Omental fat pad (tissue), 4 donors: ENCODE measurements at places on chromosomes 3 and 15. TPM values are rescaled to one million over a fixed set of nuclear protein-coding genes. Genes with fewer than 3 reads are reported as not detected.

- no peak for DNase-seq
Measured at GRCh38 chr15:65957451-65957850, 88.2 kb downstream of the RAB11A start.

- no peak for DNase-seq
Measured at GRCh38 chr15:88890495-88890894, 4.8 kb downstream of the HAPLN3 start.

- DNase-seq: no peak
Measured at GRCh38 chr3:177571944-177572315, 374.6 kb upstream of the TBL1XR1 start.

DNA sequence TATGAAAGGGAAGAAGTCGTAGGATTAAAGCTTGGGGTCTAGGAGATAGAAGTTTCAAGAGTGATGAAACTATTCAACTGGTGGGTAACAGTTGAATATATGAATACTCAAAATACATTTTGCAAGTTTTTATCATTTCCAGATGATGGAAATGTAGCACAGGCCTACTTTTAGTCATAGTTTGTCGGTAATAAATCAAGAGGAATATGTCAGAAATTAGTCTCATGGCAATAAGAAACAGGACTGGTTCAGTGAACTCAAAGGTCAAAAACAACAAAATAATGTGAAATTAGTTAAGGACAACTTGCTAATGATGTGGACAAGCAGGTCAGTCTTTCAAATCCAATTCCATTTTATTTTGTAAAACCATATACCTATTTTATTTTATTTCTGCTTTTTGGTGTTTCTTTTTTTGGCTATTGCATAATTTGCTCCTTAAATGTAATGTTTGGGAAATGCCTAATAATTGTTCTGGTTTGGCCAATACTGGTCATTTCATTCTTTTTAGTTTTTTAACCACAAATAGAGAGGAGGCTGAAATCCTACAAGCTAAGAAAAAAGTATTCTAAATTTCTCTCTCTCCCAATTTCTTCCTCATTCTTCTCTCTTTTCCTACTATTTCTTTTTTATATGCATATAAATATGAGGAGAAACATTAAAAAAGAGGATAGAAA is 195.2 kb upstream of the ARHGEF26 start:
- DNase-seq: no peak

DNA sequence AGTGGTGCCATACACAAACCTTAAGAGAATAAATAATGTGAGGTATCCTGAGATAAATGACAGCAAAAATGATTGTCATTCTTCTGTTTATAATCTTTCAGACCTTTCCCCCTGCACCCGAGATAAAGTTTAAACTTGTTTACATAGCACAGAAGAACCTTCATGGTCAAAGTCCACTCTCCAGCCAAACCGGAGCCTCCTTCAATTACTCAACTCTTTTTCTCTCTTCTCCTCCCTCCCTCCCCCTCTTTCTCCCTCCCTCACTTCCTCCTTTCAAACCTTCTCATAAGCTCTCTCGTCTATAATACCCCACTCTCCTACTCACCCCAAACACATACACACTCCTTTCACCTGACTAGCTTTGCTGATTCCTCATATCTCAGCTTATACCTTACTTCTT is 198.9 kb downstream of the EFHB start:
- no peak for DNase-seq

DNA sequence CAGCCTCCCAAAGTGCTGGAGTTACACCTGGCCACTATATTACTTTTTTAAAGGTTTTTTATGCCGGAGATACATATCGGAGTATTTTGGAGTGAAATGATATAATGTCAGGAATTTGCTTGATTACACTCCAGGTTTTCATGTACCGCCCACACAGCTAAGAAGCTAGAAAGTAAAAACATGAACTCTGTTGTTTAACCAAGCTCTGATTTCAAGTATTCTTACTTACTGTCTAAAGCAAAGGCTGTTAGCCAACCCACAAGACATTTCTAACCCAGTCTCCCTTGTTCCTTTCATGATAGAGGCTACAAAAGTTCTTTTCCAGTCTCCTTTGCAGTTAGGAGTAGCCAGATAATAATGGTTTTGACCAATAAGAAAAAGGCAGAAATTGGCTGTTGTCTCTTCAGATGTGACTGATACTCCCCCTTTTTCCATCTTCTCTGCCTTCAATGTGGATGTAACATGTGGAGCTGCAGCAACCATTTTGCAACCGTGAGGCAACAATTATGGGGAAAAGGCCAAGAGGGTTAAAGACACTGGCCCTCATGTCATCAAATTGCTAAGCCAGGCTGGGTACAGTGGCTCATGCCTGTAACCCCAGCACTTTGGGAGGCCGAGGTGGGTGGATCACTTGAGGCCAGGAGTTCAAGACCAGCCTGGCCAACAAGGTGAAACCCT is 6.1 kb upstream of the CP start:
- no peak for DNase-seq

DNA sequence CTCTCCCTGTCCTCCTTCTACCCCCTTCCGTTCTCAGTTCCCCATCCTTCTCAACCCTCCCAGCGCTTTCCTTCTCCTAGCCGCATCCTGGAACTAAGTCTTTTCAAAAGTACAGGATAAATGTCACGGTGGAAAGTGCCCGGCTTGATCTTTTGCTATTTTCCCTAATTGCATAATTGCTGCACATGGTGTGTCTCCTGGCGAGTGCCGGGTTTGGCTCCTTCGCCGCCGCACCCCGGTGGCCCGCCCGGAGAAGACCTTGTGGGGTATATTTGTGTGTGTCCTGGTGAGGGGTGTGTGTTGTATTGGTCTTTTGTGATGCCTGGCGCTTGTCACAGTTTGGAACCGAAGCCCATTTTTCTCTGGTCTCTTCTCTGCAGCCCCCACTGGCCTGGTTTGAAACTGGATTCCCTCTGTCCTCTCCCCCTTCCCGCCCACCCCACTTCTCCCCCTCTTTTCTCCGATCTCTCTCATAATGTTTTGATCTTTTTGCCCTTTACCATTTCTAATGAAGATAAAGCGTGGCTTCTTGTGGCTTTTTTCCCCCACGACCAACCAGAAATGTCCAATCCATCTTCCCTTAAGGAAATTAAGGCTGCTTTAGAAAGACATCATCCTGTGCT is 692 bp downstream of the UBE2E2 start:
- DNase-seq: no peak

DNA sequence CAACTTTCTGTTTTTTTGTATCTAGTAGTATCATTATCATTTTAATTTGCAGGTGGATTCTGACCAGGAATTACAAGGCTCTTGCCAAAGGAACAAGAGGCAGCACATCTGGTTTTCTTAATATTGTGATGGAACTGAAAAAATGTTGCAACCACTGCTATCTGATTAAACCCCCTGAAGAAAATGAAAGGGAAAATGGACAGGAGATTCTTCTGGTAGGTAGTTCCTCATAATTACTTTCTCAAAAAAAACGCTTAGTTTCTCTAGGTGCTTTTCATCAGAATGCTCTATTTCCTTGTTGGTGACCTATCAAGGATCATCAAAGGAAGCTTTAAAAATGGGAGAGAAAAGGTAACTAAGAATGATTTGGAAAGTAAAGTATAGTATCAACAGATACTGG is 71.6 kb downstream of the CHD2 start:
- DNase-seq: no peak

GRCh38 chr3:123841476-123842238 is 42.5 kb downstream of the MYLK start:
- DNase-seq: no peak

GRCh38 chr3:136819731-136820679 is 1.1 kb downstream of the SLC35G2 start:
- DNase-seq: no peak

DNA sequence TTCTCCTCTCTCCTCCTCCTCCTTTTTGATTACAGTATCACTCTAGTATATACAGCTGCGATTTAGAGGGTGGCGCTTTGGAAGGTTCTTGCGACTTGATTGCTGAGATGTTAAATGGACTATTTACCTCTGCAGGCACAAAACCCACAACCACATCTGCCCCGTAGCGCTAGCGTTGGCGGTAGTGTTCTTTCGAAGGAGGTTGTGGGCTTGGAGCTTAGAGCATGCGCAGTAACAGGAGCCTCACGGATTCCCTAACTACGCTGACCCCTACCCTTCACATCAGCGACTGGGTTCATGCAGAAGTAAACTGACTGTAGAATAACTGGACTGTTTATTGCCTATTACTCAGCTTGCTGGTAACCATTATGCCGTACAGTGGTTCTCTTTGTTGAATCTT is 58.0 kb downstream of the CGGBP1 start:
- no peak for DNase-seq

- DNase-seq: no peak
Measured at GRCh38 chr3:142447301-142447851, 461 bp downstream of the XRN1 start.

GRCh38 chr15:66481107-66481856 is 16.3 kb downstream of the SNAPC5 start:
- DNase-seq: no peak

GRCh38 chr3:108642526-108642925 is 53.0 kb downstream of the DZIP3 start:
- DNase-seq: no peak

DNA sequence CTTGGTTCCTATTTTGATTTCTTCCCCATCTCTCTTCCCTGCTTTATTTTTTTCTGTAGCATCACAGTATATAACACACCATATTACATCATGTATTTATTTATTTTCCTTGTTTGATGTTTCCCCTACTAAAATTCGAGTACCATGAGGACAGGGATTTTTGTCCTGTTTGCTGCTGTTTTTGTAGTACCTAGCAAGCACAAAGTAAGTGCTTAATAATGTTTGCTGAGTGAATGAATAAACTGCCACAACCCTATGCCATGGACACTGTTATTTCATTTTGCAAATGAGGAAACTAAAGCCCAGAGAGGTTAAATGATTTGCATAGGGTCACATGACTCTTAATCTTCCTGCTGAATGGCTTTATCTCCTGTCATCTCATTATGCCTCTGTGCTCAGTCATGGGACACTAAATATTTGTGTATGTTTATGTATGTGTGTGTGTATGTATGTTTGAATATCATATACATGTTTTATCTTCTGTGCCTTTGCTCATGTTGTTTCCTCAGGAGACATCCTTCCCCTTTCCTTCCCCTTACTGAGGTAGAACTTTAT is 26.1 kb upstream of the MGA start:
- no peak for DNase-seq

DNA sequence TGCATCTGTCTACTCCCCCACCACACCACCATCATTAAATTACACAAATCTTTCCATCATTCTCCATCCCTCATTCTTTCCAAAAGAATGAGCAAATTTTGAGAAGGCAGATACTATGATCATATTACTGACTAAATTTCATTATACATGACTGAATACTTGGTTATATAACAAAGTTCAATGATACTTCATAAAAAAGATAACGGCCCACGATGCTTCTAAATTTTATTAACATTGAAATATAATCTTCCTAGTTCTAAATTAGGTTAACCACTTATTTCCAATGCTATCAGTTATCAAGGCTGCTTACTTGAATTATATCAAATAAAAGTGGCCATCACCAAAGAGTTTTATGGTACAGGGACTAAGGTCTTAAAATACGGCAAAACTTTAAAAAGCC is 13.5 kb downstream of the HERC1 start:
- no peak for DNase-seq

DNA sequence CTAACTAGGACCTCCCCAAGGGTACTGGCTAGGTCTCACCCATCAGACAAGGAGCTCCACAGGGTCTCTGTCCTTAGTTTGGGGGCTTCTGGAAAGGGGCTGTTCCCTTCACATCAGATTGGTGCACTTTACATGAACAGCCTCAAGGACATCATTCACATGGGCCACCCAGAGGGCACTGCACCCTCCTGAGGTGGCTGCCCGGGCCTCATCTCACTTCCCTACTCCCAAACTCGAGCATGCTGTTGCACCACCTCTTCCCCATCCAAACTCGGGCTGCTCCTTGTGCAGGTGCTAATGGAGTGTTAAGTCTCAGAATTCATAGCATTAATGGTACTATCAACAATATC is 48.1 kb downstream of the RAB11A start:
- no peak for DNase-seq

DNA sequence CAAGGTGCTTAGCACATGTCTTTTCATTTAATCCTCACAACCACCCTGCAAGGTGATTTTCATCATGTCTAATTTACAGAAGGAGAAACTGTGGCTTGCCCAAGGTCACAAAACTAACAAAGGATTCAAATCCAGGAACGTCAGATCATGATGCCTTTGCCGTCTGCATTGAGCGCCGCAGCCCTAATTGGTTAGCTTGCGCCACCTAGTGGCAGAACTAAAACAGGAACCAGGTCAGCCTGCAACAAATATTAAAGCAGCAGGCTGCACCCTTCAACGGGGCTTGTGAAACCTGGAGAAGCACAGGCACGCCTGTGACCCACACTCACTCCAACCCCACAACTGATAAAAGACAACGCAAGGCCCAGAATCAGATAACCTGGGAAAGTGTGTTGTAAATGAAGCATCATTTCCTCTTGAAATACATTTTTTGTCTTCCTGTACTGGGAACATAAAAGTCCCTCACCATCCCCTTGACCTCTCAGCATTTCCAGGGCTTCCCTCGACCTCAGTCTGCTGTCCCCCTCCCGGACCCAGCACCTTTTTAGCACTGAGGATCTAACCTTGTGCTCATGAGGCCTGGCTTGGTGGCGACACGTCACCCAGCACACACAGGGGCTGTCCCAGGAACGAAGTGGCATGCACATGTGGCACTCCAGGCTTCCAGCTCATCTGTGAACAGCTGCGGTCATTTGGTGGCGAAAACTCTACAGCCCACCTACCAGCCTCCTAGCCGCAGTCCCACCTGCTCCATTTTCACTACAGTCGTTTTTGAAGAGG is 17.3 kb downstream of the DPH3 start:
- DNase-seq: peak; percentile 73

Gene GOLGA6B
- not detected for total RNA-seq

Gene CYB561D2
- total RNA-seq: 33.7 TPM

Gene NEO1
- 73.4 TPM for total RNA-seq

Gene CDCP1
- 10.9 TPM for total RNA-seq

Gene GRIP2
- 1.6 TPM for total RNA-seq

Gene EFCC1
- 0.72 TPM for total RNA-seq

Gene PLSCR5
- not detected for total RNA-seq

Gene PPM1L
- total RNA-seq: 30.4 TPM

Gene GOLGA6D
- total RNA-seq: 0.36 TPM

Gene NEK10
- 2.6 TPM for total RNA-seq

Gene PCBP4
- 21.4 TPM for total RNA-seq

Gene CADPS
- 0.09 TPM for total RNA-seq

Gene BCL2A1
- 18.1 TPM for total RNA-seq
